ENCODE measurements at places on chromosomes 2 and 18.
A peak's percentile ranks its signal among the peaks of the same experiment; 100 is the strongest.

DNA sequence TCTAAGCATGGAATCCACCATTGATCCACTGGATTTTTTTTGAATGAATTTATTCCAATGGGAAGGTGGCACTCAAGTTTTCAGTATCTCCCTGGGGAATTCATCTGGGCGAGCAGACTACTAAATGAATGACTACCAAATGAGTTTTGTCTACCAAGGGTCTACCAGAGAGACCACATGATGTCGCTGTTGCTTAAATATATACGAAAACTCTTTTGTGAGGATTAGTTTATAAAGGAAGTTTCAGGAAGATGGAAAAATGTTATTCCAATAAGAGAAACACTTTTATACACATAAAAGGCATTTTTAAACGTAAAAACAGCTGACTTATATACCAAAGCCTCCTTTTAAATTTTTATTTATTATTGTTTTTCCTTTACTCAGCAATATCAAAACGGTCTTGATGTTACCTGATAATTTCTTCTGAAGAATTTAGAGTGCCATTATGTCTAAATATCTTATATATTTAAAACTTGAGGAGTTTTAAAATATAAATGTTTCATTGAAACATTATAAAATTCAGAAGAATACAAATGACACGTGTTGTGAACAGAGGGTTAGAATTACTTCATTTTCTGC lies 139.7 kb downstream of the HRH4 start:
- peak; percentile 10 for DNase-seq

DNA sequence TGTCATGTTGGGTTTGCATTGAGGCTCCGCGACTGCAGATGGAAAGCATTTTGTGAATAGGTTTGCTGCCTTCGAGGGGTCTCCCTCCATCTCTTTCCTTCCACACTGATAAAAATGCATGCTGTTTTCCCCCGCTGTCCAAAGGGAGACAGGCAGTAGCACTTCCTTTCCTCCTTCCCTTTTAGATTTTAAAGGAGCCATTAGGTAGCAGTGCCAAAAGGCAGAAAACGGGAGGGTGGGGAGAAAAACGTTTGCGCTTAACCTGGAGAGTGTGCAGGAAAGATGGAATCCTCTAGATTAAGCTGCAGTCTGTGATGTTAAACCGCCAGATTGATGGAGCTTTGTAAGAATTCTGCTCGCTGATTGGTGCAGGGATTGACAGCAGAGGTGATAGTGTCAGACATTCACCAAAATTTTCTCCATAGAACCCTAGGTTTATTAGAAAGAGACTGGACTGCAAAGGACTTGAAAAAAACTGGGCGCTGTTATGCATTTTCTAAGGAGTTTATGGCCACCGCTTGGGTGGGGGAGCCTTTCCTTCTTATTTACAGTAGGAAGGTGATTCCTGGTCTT lies 688 bp downstream of the MAPRE2 start:
- no peak for DNase-seq

DNA sequence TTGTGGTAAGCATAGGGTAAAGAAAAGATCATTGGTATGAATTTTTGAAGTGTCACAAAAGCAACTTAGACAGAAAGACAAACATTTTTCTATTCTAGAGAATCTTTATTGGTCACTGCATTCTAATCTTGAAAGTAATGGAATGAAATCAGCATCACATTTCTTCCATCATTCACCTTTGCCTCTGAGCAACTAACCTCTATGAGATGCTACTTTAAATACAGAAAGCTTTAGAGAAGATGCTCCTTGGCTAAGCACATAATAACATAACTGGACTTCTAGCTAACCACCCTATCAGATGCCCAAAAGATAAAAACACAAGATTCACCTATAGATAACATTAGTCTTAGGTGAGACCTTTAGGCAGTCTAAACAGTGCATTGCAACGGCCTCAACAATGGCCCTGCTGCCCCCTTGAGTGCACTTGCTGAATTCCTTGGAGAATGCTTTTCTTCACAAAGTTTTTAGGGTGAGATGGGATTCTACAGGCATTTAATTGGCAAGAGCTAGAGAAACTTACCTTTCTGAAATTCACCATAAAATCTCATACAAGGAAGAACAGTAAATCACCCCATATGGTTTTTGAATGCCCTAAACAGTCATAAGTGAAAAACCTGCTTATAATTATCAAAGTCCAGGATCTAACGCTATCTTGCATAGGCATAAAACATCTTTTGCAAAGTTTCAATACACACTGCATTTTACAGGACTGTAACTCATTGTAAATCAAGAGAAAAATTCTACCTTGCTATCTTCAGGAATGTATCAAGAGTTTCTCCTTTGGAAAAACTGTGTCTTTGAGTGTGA lies 791.3 kb upstream of the CHAC2 start:
- DNase-seq: peak; percentile 6

- no peak for DNase-seq
These were observed 169.4 kb downstream of the MEIS1 start for GRCh38 chr2:66604326-66604725.

- DNase-seq: no peak
These were observed 278.7 kb downstream of the NRXN1 start for GRCh38 chr2:50753234-50753633.

Data from AG04450 (cell line).